ENCODE measurements at places on chromosomes 1 and 21.

DNA sequence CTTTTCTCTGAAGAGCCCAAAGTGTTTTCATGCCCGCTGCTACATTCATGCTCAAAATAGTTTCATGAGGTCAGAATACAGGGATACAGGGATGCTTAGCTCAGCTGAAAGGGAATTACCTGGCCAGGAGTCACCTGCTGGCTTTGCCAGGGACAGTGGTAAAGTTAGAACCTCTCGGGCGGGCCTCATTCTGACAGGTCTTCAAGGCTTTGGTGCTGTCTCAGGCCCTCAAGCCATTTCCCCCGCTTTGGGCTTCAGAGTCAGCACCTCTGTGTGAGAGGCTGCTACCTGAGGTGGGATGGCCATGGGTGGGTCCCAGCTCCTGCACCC lies 5.5 kb downstream of the RASSF5 start:
- no peak for DNase-seq

DNA sequence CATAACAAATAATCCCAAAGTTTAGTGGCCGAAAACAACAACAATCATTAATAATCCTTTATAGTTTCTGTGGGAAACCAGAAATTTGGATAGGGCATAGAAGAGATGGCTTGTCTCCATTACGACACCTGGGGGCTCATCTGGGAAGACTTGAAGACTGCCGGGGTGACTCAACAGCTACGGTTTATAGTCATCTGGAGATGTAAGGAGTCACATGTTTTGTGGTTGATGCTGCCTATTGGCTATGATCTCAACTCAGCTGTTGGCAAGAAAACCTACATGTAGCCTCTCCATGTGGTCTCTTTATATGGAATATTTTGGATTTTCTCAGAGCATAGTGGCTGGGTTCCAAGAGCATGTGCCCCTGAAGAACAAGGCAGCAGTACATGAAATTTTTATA lies 29.3 kb upstream of the TSPAN2 start:
- DNase-seq, result no peak

GRCh38 chr1:218705911-218706893 lies 361.1 kb downstream of the TGFB2 start:
- DNase-seq, result no peak

DNA sequence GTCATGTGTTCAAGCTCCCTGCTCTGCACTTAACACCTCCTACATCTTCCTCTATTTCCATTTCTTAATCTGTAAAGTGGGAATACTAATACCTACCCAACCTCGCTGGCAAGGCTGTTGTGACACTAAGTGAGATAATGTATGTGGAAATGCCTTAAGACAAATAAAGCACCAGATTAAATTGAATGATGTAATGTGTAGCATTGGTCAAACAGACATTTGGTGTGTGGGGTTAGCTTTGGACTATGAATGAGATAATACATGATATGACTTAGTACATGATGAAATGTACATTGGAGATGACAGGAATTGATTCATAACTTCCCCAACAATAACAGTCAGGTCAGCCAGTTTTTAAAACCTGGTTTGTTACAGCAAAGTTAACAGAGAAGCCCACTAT lies 5.2 kb downstream of the AMPD1 start:
- DNase-seq, result no peak

- no peak for DNase-seq
These were observed 849.8 kb downstream of the USP25 start for GRCh38 chr21:16579538-16579937.

- no peak for DNase-seq
These were observed 20.3 kb downstream of the POFUT2 start for GRCh38 chr21:45267390-45267760.

DNA sequence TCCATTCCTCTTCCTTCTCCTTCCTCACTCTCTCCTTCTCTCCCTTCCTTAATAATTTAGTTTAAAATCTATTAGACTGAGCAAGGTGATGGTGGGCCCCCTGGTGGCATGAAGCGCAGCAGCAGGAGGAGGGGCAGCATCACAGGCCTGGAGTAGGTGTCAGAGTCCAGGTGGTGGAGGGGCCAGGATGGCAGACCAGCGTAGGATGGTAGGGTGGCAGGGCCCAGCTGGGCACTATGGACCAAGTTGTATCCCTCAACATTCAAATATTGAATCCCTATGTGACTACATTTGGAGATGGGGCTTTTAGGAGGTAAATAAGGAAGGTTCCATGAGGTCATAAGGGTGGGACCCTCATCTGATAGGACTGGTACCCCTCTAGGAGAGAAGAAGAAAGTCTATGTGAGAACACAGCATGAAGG lies 61.0 kb downstream of the WDR4 start:
- peak; percentile 73 for DNase-seq
